Activated B cell treated with CpG ODN at 0.5 μM for 24 hours (primary cell): ENCODE measurements at places on chromosomes 16 and 17. TPM values are rescaled to one million over a fixed set of nuclear protein-coding genes. Genes with fewer than 3 reads are reported as not detected.
A peak's percentile ranks its signal among the peaks of the same experiment; 100 is the strongest.

DNA sequence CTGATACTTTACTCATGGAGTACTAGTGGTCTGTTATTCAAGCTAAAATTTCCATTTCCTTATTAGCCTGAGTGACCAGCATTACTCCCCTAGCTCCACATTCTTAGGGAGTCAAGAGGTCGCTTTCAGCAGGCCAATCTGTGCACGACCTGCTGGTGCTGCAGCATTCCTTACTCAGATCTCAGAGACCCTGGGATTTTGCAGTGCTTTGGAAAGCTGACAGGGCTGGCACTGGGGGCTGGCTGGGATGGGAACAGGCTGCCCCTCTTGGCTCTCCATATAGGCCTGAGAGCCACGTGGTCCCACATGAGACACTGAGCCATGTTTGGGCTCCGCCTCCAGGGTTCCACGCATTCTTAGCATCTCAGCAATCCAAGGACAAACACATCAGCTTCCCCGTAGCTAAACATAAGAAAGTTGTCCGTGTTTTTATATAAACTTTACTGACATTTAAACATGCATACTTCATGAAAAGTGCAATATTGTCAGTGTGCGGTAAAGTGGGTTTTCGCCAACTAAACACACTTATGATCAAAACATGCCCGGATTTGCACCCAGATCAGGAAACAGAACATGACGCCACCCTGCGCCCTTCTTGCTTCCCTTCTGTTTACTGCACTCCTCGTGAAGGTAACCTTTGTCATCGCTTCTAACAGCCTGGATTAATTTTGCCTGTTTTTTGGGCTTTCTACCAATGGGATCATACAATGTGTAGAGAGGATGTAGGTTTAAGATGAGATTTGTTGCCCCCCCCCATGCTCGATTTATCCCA, 254.5 kb upstream of the CACNG5 start:
- DNase-seq = no peak
- H3K27ac ChIP-seq = no peak overlapping the region
- H3K27me3 ChIP-seq = no peaks in the 10 kb centered on the region
- no peaks in the 10 kb centered on the region for H3K4me1 ChIP-seq

GRCh38 chr16:70395345-70395901, 43.5 kb downstream of the ST3GAL2 start:
- peaks cover 5% of the 10 kb centered on the region for H3K4me1 ChIP-seq
- peak; percentile 66 for DNase-seq
- H3K4me3 ChIP-seq = no peak overlapping the region
- H3K27ac ChIP-seq = no peak overlapping the region

GRCh38 chr16:24318680-24319079, 62.5 kb downstream of the CACNG3 start:
- no peaks in the 10 kb centered on the region for H3K36me3 ChIP-seq
- H3K4me1 ChIP-seq = no peaks in the 10 kb centered on the region
- no peak for DNase-seq
- H3K4me3 ChIP-seq = no peak overlapping the region
- H3K27me3 ChIP-seq = peaks cover 25% of the 10 kb centered on the region

GRCh38 chr16:48361540-48362144, 23.6 kb downstream of the SIAH1 start:
- H3K4me1 ChIP-seq = peaks cover 55% of the 10 kb centered on the region
- DNase-seq = no peak
- no peak overlapping the region for H3K4me3 ChIP-seq
- H3K27me3 ChIP-seq = no peaks in the 10 kb centered on the region

DNA sequence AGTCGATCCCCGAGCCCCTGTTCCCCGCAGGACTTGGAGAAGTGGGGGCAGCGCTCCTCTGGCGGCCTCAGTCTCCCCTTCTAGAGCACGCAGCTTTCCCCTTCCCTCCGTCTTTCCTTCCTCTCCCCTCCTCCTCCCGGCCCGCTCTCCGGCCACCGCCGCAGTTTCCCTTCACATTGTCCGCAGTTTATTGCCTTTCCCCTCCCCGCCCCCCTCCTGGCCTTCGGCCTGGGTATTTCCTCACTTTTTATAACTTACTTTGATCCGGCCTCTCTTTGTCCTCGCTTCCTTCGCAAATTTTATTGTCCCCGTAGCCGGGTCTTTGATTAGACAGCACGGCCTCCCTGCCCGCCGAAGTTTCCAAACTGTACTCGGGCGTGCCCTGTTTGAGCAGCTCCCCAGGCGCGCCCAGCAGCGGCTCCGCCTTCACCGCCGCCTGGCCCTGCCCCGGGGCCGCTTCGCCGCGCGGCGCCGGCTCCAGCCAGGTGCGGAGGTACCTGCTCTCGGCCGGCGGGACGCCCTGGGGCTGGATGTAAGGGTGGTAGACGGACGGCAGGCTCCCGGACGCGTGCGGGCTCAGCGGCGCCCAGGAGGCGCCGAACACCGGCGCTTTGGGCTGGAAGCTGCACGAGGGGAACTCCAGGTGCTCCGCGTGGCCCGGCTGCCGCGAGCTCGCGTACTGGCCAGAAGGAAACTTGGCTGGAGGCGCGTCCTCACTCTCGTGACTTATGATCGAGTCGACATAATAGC, 488 bp downstream of the HOXB9 start:
- H3K4me1 ChIP-seq = peaks cover 16% of the 10 kb centered on the region
- peak; percentile 50 for DNase-seq
- H3K4me3 ChIP-seq = peak overlapping the region; percentile 85
- H3K36me3 ChIP-seq = no peaks in the 10 kb centered on the region
- H3K27ac ChIP-seq = no peak overlapping the region
- peaks cover 72% of the 10 kb centered on the region for H3K27me3 ChIP-seq

DNA sequence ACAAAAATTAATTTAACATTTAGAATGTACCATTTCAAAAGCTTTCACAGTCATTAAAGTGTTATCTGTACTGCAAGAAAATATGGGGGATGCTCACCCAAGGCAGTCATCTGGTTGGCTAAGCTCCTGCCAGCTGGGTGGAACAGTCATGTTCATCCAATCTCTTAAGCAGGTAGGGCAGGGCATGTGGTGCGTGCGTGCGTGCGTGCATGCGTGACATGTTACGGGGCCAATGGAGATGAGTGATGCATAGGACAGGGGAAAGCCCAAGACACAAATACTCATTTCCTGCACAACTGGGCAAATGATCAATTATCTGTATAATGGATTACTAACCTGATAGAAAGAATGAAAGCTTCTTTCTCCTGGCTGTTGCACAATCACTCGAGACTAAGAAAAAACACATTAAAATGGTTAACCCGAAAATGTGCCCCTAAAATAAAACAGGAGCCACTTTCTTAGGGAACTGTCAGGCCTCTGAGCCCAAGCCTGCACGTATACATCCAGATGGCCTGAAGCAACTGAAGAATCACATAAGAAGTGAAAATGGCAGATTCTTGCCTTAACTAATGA, 104.4 kb downstream of the MYO1D start:
- no peak for DNase-seq
- no peak overlapping the region for H3K4me3 ChIP-seq
- no peaks in the 10 kb centered on the region for H3K27me3 ChIP-seq
- no peak overlapping the region for H3K27ac ChIP-seq
- H3K4me1 ChIP-seq = peaks cover 5% of the 10 kb centered on the region

DNA sequence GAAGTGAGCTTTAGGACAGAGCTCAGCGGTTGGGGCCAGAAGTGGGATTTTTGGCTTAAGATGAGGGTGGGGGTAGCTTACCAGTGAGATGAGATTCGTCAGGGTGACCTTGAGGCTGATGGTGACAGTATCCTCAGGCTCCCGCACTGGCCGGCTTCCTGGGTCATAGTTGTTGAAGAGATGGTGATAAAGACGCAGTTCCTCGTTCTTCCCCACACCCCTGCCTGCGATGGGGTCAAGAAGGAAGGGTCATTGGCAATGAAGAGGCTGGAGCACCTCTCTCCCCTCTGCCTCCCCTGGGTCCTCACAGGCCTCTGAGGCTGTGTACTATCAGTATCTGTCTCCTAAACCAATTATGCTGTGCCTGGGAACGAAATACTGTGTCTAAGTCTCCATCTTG, 358 bp downstream of the CHRNE start:
- H3K36me3 ChIP-seq = no peaks in the 10 kb centered on the region
- DNase-seq = no peak
- H3K4me3 ChIP-seq = peak overlapping the region; percentile 49
- peaks cover 47% of the 10 kb centered on the region for H3K4me1 ChIP-seq
- H3K27ac ChIP-seq = peak overlapping the region; percentile 73
- peaks cover 2% of the 10 kb centered on the region for H3K27me3 ChIP-seq

GRCh38 chr16:23635958-23636357, 5.2 kb downstream of the PALB2 start:
- no peak overlapping the region for H3K4me3 ChIP-seq
- no peaks in the 10 kb centered on the region for H3K27me3 ChIP-seq
- H3K27ac ChIP-seq = no peak overlapping the region
- peaks cover 10% of the 10 kb centered on the region for H3K4me1 ChIP-seq
- peaks cover 42% of the 10 kb centered on the region for H3K36me3 ChIP-seq

- no peak for DNase-seq
- no peaks in the 10 kb centered on the region for H3K4me1 ChIP-seq
- H3K27me3 ChIP-seq = peaks cover 8% of the 10 kb centered on the region
- H3K27ac ChIP-seq = no peak overlapping the region
- H3K36me3 ChIP-seq = no peaks in the 10 kb centered on the region
- H3K4me3 ChIP-seq = no peak overlapping the region
Measured at GRCh38 chr17:65551267-65552040, 10.0 kb downstream of the AXIN2 start.

DNA sequence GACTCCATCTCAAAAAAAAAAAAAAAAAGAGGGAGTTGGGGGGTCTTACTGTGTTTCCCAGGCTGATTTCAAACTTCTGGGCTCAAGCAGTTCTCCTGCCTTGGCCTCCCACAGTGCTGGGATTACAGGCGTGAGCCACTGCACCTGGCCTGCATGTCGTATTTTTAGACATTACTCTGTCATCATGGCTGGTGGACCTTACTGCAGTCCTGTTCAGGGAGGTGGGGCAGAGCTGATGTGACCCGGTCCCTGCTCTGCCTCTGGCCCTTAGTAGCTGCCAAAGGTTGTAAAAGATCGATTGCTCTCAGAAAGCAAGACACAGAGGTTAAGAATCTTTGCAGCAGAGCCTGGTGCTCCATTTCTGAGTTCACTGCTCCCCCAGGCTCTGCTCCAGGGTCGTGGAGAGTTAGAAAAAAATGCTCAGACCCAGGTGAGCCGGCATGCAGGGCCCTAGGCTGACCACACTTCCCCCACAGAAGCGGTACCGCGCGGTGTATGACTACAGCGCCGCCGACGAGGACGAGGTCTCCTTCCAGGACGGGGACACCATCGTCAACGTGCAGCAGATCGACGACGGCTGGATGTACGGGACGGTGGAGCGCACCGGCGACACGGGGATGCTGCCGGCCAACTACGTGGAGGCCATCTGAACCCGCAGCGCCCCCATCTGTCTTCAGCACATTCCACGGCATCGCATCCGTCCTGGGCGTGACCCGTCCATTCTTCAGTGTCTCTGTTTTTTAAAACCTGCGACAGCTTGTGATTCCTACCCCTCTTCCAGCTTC, 7.1 kb upstream of the LASP1NB start:
- H3K27ac ChIP-seq = no peak overlapping the region
- no peak for DNase-seq
- H3K36me3 ChIP-seq = peaks cover 65% of the 10 kb centered on the region
- H3K27me3 ChIP-seq = no peaks in the 10 kb centered on the region

DNA sequence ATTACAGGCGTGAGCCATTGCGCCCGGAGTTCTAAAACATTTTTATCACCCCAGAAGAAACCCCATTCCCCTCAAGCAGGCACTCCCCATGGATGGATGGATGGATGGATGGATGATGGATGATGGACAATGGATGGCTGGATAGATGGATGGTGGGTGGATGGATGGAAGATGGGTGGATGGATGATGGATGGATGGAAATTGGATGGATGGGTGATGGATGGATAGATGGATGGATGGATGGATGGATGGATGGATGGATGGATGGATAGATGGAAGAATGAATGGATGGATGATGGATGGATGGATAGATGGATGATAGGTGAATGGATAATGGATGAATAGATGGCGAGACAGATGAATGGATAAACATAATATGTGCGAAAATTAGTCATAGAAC, 16.5 kb downstream of the PLA2G10 start:
- H3K27ac ChIP-seq = no peak overlapping the region
- no peak overlapping the region for H3K4me3 ChIP-seq
- peaks cover 4% of the 10 kb centered on the region for H3K27me3 ChIP-seq
- no peak for DNase-seq
- no peaks in the 10 kb centered on the region for H3K36me3 ChIP-seq

- no peaks in the 10 kb centered on the region for H3K27me3 ChIP-seq
- DNase-seq = no peak
Measured at GRCh38 chr17:18231164-18231563, 5.7 kb downstream of the LLGL1 start.

ABAT gene
- total RNA-seq = 12.6 and 13.2 TPM in 2 replicates

CMTM2 gene
- not detected in 2 replicates for total RNA-seq

INCA1 gene
- 0.17 and 0.44 TPM in 2 replicates for total RNA-seq

GALK1 gene
- 14.9 and 22.9 TPM in 2 replicates for total RNA-seq

TBC1D3E gene
- 1.3 and 1.6 TPM in 2 replicates for total RNA-seq

ARSG gene
- 15.5 and 19.6 TPM in 2 replicates for total RNA-seq

BCO1 gene
- total RNA-seq = not detected in 2 replicates

TAT gene
- not detected in 2 replicates for total RNA-seq
